ENCODE measurements at places on chromosomes 11 and 22. TPM values are rescaled to one million over a fixed set of nuclear protein-coding genes. Genes with fewer than 3 reads are reported as not detected.
A peak's percentile ranks its signal among the peaks of the same experiment; 100 is the strongest.

The GLYAT gene
- not detected for total RNA-seq

The GGT5 gene
- total RNA-seq: 0.42 TPM

The TMEM41B gene
- 25.9 TPM for total RNA-seq

The OR6A2 gene
- total RNA-seq: not detected

The TIMM10B gene
- total RNA-seq: 57.4 TPM

DNA sequence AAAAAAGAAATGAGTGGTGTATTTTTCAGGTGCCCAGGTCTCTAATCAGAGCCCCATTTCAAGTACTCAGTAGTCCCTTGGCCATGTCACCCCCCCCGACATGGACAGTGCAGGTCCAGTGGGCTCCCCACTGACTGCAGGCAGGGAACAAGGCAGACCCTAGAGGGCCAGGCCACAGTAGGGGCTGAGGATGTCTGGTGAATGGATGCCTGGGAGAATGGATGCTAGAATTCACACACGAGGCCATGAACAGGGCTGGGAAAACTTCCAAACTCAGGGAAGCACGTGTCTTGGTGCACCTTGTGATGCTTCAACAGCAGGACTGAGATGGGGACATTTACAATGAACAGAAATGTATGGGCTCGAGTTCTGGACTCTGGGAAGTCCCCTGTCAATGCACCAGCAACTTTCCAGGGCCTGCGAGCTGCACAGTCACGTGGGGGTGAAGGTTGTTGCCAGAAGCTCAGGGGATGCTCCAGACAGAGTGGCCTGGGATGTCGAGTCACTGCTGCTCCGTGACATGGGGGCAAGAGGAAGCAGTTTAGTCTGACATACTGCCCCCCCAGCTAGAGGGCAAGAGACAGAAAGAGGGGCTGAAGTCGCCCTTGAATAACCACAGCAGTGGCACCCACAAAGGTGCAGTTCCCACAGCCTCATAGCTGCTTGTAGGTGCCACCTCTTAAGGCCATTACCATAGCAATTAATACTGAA, 3.1 kb downstream of the APOBEC3G start:
- H3K36me3 ChIP-seq: peaks cover 10% of the 10 kb centered on the region
- peak overlapping the region; percentile 96 for H3K27ac ChIP-seq
- H3K27me3 ChIP-seq: no peaks in the 10 kb centered on the region
- no peak for DNase-seq

DNA sequence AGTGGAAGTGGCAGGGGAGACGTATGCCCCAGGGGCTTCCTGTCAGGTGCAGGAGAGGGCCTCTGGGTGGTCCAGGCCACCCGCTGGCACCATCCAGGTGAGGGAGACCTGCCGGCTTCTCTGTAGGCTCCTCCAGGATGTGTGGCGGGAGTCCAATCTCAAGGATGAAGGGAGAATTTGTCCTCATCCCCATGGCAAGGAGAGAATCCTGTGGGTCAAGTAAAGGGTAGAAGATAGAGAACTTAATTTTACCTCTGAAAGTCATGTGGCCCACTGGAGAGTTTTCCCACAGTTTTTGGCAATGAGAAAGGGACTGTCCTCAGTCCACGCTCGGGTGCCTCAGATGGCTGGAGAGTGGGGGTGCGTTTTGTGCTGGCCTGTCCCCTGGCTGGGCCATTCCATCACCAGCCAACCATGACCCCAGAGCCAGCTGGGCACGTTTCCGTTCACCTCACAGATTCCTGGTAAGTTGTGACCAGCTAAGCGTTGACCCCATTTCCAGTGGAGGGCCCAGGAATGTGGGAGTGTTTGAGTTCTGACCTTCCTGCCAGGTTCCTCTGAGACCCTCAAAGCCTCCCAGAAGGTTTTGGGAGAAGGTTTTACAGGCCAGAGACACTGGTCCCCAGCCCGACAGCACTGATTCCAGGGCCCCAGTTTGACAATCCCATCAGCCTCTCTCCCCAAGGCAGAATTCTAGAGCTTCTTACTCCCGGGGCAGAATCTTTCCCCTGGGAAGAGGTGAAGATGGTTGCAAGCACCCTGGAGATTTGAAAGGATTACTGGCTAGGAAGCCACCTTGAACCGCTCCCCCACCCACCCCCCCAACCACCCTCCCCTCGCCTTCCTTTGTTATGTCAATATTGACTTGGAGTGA, 2.6 kb downstream of the OVOL1 start:
- DNase-seq: no peak
- H3K27ac ChIP-seq: no peak overlapping the region
- H3K4me1 ChIP-seq: peaks cover 32% of the 10 kb centered on the region
- no peak overlapping the region for H3K4me3 ChIP-seq
- H3K27me3 ChIP-seq: peaks cover 13% of the 10 kb centered on the region
- no peaks in the 10 kb centered on the region for H3K36me3 ChIP-seq

DNA sequence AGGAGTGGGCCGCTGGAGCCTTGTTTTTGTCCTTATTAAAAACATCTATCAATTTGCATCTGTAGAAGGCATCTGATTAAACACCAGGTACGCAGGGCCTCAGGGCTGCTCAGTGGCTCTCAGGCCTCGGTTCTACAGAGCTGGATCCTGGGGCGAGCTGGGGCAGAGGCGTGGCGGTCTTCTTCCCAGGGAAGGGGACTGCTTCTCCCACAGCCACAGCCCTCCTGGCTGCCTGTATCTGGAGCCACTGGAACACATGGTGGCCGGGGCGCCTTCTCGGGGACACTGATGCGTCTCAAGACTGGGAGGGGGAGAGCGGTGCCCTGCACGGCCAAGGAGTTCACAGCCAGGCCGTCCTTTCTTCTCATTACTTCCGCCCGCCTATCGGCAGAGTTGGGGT, 1178.2 kb downstream of the BRD1 start:
- H3K27me3 ChIP-seq: no peaks in the 10 kb centered on the region
- no peak for DNase-seq
- H3K36me3 ChIP-seq: no peaks in the 10 kb centered on the region
- H3K4me3 ChIP-seq: no peak overlapping the region

- no peaks in the 10 kb centered on the region for H3K4me1 ChIP-seq
- no peak overlapping the region for H3K27ac ChIP-seq
- H3K36me3 ChIP-seq: peaks cover 2% of the 10 kb centered on the region
- no peak for DNase-seq
Observed at GRCh38 chr11:130513132-130513531, 64.7 kb downstream of the ADAMTS15 start.

DNA sequence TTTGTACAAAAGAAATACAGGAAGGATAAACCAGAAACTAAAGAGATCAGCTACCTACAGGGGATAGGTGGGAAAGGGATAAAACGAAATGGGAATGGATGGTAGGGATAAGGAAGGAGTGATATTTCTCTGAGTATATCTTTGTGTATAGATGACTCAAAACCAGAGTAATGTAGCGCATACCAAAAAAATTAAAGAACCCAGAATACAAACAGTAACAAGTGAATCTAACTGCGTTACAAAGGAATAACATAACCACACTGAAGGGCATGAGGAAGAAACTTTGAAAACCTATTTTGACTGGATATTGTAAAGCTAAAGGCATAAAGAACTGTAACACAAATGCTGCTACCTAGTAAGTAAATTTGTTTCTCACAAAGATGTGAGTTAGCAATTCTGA, 37.9 kb downstream of the MAPK1 start:
- DNase-seq: no peak
- H3K4me1 ChIP-seq: peaks cover 69% of the 10 kb centered on the region
- no peaks in the 10 kb centered on the region for H3K27me3 ChIP-seq
- no peak overlapping the region for H3K4me3 ChIP-seq

- H3K4me3 ChIP-seq: peak within 1 kb of the TSS; percentile 94
- H3K27ac ChIP-seq: peak within 1 kb of the TSS; percentile 91
- peaks cover 48% of the 10 kb centered on the region for H3K4me1 ChIP-seq
- peak; percentile 68 for DNase-seq
- H3K27me3 ChIP-seq: no peaks in the 10 kb centered on the region
- no peaks in the 10 kb centered on the region for H3K36me3 ChIP-seq
Observed at GRCh38 chr11:5689551-5689983, at the start of gene TRIM22. TRIM22 (plus strand) TSS chr11:5689790; CDS start chr11:5696233, 6,443 bp downstream.

DNA sequence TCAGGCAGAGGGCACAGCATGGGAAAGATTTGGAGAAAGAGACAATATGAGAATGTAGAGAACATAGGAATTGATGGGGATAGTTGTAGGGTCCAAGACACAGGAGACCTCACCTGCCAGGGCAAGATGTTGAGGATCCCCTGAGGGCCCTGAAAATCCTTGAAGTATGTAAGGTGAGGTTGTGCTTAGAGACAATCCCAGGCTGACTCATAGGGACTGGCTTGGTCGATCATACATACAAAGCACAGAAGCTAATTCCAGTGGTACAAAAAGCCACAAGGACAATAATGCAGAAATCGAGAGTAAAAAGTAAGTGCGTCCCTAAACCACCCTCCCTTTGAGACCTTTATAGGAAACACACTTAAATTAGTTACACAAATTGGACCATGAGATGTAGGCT, 468.2 kb downstream of the MIAT start:
- H3K4me3 ChIP-seq: no peak overlapping the region
- H3K4me1 ChIP-seq: peaks cover 4% of the 10 kb centered on the region
- no peak for DNase-seq
- H3K27ac ChIP-seq: no peak overlapping the region
